PC-3 (cell line): ENCODE measurements at places on chromosomes 6 and 20.

DNA sequence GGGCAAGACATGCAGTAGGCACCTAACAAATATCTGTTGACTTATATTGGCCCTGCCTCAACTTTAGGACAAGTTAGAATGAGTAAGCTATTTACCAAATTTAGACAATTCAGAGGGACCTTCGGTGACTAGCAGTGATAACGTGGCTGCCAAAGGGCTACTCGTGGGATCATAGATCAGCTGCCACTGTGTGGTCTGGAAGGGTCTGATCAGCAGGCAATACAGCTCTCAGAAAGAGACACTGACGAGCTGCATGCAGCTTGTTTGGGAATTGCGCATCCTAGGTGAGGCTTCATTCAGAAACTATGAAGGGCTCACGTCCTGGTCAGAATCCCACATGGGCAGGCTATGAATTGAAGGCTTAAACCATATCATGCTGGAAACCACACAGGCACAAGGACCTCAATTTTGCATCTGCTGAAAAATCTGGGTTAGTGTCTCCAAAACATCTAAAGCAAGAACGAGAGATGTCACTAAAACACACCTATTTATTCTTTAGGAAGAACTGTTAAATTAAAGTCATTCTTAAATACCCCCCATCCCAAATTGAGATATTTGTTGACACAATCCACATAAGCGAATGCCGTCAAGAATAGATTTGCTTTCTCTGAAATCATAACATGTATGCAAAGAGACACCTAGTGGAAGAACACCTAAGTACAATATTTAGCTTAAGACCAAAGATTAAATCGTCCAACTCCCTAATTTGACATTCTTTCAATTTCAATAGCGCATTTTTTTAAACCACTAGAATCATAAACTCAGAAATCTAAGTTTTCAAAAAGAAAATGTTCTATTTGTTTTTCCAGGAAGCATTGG lies 79.6 kb downstream of the IPCEF1 start:
- peak; percentile 60 for DNase-seq
- H3K4me1 ChIP-seq, result no peaks in the 10 kb centered on the region
- no peak overlapping the region for H3K27ac ChIP-seq
- no peaks in the 10 kb centered on the region for H3K27me3 ChIP-seq
- H3K36me3 ChIP-seq, result no peaks in the 10 kb centered on the region
- H3K4me3 ChIP-seq, result peak overlapping the region; percentile 72

DNA sequence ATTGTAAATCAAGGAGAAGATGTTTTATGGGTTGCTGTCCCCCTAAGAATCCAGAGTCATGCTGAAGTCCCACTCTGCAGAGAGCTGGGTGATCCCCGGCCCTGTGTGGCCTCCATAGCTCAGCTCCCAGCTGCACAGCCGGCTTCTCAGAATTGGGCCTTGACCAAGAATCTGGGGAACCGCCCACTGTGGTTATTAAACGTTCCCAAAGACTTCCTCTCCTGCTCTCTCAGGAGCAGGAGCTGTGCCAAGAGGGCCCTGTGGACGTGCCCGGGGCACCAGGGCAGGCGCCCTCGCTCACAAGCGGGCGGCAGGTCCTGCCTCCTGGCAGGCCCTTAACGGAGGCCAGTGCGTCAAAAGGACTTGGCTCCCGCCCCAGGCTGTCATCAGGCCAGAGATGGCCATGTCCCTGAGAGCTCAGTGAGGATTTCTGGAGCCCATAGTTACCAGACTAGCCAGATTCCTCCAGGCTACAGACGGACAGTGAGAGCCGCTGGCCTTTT lies 30.4 kb downstream of the ZC3H12D start:
- H3K27ac ChIP-seq, result no peak overlapping the region
- no peaks in the 10 kb centered on the region for H3K36me3 ChIP-seq
- no peaks in the 10 kb centered on the region for H3K27me3 ChIP-seq
- no peak overlapping the region for H3K4me3 ChIP-seq

GRCh38 chr6:45299096-45299581 lies 29.0 kb upstream of the RUNX2 start:
- no peak for DNase-seq
- no peak overlapping the region for H3K27ac ChIP-seq
- no peaks in the 10 kb centered on the region for H3K27me3 ChIP-seq
- no peak overlapping the region for H3K4me3 ChIP-seq

- H3K36me3 ChIP-seq, result no peaks in the 10 kb centered on the region
- H3K27me3 ChIP-seq, result peaks cover 83% of the 10 kb centered on the region
- no peak within 1 kb of the TSS for H3K4me3 ChIP-seq
- DNase-seq, result peak; percentile 83
- peaks cover 5% of the 10 kb centered on the region for H3K4me1 ChIP-seq
These were observed at the start of gene SCRT2 for GRCh38 chr20:675453-676314. SCRT2 (minus strand) TSS chr20:675802; CDS start chr20:675601, 201 bp downstream.

- H3K27me3 ChIP-seq, result no peaks in the 10 kb centered on the region
- no peaks in the 10 kb centered on the region; the same call in 1 of the 2 replicates for H3K36me3 ChIP-seq
- no peak overlapping the region for H3K27ac ChIP-seq
- no peaks in the 10 kb centered on the region for H3K4me1 ChIP-seq
- H3K4me3 ChIP-seq, result no peak overlapping the region
- no peak for DNase-seq
These were observed 479.7 kb downstream of the MMUT start for GRCh38 chr6:48983377-48983776.

- DNase-seq, result peak; percentile 12
- no peaks in the 10 kb centered on the region for H3K4me1 ChIP-seq
- H3K27me3 ChIP-seq, result no peaks in the 10 kb centered on the region
These were observed 460.0 kb upstream of the NOX3 start for GRCh38 chr6:155915651-155916050.
